ENCODE measurements at places on chromosomes 12 and 14. TPM values are rescaled to one million over a fixed set of nuclear protein-coding genes. Genes with fewer than 3 reads are reported as not detected.

Gene SSTR1
- 1.4 TPM for polyA plus RNA-seq

Gene NELL2
- 1.7 TPM for polyA plus RNA-seq

Gene AMN
- 0.47 TPM for polyA plus RNA-seq

Gene BICDL1
- polyA plus RNA-seq, result 1.2 TPM

Gene LTB4R2
- 0.85 TPM for polyA plus RNA-seq

Gene IL31
- polyA plus RNA-seq, result not detected

Gene PLXNC1
- polyA plus RNA-seq, result 13.9 TPM

Gene TMTC2
- polyA plus RNA-seq, result 2.0 TPM

Gene RBP5
- polyA plus RNA-seq, result 6.1 TPM
